Stimulated activated CD8-positive, alpha-beta memory T cell treated with anti-CD3 and anti-CD28 coated beads, Interleukin-4, amount 100 ng/mL, for 1 hour (primary cell): ENCODE measurements at places on chromosomes 2 and 18.

- DNase-seq: no peak
Observed at GRCh38 chr2:156800781-156801361, 364.7 kb downstream of the GPD2 start.

DNA sequence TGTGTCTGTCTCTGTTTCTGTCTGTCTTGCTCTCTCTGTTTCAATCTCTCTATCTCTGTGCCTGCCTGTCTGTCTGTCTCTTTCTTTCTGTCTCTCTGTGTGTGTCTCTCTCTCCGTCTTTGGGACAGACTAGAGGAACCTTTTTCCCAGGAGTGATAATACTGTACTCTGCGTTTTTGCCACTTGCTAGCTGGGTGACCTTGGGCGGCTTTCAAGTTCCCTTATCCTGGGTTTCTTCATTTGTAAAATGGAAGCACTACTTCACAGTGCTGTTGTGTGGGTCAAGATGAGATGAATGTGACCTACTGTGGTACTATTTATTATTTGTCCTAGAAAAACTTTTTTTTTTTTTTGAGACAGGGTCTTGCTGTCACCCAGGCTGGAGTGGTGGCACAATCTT is 42.4 kb downstream of the HPCAL1 start:
- DNase-seq: no peak

- no peak for DNase-seq
Observed at GRCh38 chr2:230790981-230791380, 73.8 kb upstream of the ITM2C start.

DNA sequence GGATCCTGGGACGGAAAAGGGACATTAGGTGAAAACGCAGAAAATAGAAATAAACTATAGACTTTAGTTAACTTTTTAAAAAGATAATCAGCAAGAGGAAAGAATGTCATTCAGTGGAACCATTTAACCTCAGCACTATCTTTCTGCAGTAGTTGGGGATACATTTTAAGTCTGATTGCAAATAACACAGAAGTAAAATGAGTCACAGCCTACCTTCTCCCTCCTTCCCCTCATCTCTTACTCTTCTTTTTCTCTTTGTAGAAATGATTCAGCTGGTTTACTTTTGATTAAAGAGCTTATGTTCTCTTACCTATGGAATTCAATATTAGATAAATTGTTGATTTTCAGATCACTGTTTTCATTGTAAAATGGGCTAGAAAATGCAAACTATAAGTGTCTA is 171.2 kb downstream of the FAM210A start:
- no peak for DNase-seq

GRCh38 chr2:145751155-145751554 is 1231.2 kb upstream of the ZEB2 start:
- no peak for DNase-seq

GRCh38 chr2:44802777-44803424 is 138.6 kb upstream of the SIX3 start:
- no peak for DNase-seq

- DNase-seq: no peak
Observed at GRCh38 chr2:219081701-219082331, 21.1 kb upstream of the IHH start.

GRCh38 chr18:4093676-4094075 is 361.4 kb downstream of the DLGAP1 start:
- no peak for DNase-seq

DNA sequence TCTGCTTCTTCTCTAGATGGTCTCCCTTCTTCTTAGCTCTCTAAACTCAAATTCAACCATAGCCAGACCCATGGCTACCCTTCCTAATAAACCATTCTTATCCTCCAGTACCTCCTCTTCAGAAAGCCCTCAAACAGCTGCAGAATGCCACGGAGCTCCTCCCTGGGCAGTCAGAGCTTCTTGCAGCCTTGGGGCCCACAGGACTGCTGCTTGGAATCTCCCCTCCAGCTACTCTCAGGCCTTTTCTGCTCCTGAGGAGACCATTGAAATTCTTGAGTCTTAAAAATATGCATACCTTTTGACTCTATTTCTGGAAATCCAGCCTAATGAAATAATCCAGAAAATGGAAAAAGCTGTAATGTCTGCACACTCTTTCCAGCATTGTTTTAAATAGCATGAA is 30.7 kb downstream of the EFR3B start:
- no peak for DNase-seq

- no peak for DNase-seq
Observed at GRCh38 chr18:37235583-37235982, 330.0 kb downstream of the CELF4 start.

DNA sequence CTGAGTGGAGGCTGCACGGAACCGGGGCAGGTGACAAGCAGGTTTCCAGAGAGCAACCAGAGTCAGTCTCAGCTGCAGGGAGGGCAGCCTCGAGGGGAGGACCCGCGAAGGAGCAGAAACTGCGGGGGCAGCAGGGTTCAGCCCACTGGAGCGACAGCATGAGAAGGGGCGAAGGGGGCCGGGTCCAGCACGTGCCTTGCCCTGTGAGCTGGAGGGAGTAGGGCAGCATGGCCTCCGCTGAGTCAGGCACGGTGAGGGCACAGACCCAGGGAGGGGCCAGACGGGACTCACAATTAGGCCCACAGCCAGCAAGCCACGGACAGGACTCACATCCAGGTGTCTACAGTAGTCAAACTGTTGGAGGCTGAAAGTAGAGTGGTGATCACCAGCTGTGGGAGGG is 22.7 kb upstream of the ATP9B start:
- DNase-seq: no peak

GRCh38 chr2:194166818-194167217 is 1490.2 kb upstream of the SLC39A10 start:
- no peak for DNase-seq

DNA sequence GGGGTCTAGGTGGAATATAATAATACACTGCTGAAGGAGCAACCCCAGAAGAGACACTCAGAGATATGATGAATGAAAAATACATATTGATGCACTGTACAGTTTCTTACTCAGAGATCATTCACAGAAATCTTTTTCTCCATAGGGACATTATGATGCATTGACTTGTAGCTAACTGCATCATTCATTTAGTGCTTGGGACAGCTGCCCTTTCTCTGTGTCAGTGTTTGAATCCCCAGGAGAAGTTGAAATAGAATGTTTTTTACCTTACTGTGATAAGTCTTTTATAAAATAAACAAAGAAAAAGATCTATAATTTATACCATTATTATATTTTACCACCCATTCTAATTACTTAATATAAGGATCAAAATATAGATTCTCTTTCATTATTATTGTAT is 91.7 kb upstream of the DSEL start:
- DNase-seq: no peak

DNA sequence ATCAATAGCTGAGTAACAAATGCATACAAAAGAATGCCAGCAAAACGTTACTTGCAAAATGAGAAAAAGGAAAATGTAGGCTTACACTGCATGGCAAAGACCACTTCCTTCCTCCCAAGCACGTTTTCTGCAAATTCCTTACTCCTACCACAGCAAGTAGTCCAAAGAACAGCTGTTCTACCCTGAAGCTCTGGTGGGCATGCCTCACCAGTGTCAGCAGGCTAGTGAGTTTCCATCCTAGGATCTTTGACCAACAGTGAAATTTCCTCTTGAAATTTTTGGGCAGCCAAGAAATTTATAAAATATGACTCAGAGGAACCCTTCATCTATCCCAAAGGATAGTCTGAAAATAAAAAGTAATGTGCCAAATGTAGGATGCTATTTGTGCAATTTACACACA is 123.9 kb downstream of the ZNF532 start:
- DNase-seq: no peak

- DNase-seq: no peak
Observed at GRCh38 chr2:101884423-101884822, 107.3 kb upstream of the IL1R2 start.

DNA sequence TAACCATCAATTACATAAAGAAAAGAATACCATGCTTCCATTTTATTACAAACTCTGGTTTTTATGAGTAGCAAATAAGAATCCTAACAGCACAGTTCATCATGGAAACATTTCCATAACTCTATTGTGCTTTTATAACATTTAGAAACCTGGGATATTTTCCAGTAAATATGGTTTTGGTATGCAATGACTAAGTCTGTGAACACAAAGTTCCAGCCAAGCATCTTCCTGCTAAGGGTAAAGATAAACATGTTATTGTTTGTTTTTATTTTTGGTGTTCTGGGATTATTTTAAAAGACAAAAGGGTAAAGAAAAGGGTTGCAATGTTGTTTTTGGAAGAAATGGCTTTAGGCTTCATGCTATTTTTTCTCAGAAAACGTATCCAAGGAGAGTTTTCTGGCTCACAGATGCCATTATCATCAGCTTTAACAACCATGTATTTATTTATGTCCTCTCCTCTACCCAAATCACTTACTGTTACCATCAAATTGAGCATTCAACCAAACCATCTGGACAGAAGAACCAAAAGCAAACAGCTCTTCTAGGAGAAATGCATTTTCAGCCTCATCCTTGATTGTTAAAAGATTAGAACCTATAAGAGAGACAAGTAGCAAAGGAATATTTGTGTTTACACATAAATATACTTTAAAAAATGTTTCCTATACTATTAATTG is 116.0 kb downstream of the PLA2R1 start:
- no peak for DNase-seq

DNA sequence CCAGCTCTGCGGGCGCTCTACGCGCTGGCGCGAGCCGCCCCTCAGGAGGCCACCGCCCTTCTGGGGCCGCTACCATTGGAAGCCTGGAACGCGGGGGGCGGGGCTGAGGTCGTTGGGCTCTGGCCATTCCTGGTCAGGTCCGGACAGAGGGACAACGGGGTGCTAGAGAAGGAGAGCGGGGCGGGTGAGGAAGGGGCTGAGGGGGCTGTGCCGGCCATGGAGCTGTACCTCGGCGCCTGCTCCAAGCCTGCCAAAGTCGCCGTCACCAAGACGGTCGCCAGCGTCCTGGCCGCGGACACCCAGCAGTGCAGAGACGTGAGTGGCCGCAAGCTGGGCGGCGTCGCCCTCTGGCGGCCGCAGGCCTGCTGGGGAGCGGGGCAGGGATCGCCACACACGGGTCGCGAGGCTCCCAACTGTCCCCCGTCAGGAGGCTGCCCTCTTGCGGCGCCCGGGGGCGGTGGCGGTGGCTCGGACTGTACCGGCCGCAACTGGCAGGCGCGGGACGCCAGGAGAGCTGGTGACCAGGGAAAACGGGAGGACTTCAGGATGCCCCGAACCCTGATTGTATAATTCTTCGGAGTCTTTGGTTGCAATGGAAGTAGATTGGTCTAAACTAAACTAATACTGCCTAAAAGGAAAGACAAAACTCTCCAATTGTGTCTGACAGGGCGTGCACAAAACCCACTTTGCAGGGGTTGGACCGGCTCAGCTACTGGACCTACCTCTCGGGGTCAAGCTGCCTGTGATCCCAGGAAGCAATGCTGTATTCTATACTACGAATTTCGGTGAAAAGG is at the start of gene FSIP2:
FSIP2 (plus strand) TSS at position 126 of the 794 bp plus-strand sequence; CDS start at position 217, 91 bp downstream.
- no peak for DNase-seq

GRCh38 chr2:12718015-12718671 is 1.4 kb downstream of the TRIB2 start:
- no peak for DNase-seq

DNA sequence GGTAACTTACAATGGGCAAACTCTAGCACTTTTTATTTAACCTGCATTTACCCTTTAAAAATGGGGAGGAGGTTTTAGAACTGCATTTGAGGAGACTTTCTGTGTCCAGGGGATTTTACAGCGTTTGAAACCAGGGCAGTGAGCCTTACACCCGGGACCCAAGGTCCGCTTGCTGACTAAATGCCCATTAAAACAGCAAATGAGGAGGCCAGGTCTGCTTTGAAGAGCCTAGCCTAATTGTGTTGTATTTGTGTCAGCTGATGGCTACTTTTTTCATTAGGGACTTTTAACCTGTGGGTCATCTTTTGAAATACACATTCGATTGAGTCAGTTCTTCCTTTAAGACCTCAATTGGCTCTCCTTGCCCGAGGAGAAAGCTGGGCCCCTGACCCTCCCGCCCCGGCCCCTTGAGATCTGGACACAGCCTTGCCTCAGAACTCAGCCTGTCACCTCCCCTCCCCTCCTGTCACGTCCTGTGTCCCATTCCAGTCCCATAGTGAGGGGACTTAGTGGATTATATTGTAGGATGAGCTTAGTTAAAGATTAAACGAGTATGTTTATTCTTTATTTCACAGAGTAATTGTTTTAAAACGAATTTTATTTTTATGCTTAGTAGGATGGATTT is 69.0 kb downstream of the KLHL29 start:
- no peak for DNase-seq
